Activated T-cell treated with anti-CD3 and anti-CD28 coated beads for 1 hour (primary cell): ENCODE measurements at places on chromosomes 2 and 18.

DNA sequence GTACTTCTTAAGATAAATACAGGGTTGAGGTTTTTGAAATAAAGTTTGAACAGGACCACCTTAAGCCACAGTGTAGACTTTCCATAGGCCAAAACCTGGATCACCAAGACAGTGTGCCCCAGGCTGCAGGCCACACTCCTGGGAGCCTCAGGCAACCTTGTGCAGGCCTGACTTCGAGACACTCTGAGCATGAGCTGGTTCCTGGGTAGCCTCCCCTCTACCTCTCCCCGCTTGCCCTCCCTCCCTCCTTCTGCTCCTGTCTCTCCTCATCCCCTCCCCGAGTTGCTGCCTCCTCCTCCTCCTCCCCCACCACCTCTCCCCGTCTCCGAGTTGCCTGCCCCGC lies 10.6 kb upstream of the PROC start:
- DNase-seq, result no peak

- no peak for DNase-seq
Measured at GRCh38 chr2:136029149-136029548, 43.7 kb upstream of the DARS1 start.

DNA sequence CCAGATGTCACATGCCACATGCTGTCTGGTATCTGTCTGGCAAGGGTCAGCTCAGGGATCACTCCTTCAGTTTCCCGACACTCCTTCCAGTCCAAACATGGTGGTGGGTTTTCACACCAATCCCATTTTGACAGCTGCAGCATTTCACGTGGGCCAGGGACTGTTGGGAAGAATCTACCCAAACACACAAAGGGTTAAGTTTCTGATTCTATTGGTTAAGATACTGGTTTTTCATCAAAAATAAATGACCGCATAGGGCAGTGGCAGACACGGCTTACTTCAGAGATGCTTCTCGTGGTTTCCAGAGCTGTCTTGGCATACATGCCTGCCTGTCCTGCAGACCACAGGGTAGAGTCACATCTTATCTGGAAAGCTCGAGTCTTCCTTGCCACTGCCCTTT lies 79.7 kb downstream of the PSMG2 start:
- no peak for DNase-seq

GRCh38 chr18:33605250-33605649 lies 27.2 kb downstream of the ASXL3 start:
- DNase-seq, result no peak

DNA sequence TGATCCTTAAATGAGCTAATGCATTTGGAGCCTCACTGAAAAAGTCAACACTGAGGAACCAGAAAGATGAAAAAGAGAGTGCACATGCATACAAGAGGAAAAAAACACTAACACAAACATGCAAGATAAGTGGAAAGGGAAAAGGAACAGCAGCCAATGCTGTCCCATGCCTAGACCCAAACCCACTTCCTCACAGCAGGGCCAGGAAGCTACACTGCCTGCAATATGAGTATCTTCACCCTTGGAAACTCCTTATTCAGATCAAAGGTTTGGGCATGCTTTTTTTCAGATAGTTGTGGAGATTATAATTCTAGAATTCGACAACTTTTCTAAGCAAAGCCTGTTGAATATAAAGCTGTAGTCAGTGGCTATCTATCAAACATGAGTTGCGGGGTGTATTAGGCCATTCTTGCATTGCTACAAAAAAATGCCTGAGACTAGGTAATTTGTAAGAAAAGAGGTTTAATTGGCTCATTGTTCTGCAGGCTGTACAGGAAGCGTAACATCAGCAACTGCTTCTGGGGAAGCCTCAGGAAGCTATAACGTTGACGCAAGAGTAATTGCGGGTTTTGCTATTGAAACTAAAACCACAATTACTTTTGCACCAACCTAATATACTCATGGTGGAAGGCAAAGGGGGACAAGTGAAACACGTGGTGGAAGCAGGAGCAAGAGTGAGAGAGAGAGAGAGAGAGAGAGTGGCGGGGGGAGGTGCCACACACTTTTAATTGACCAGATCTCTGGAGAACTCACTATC lies 138.2 kb downstream of the MBD2 start:
- DNase-seq, result no peak

GRCh38 chr2:151357359-151357758 lies at the start of gene TNFAIP6:
TSS of gene TNFAIP6 (plus strand) at chr2:151357592. CDS start at chr2:151357667, 75 bp downstream.
- no peak for DNase-seq
